ENCODE measurements at places on chromosomes 11 and 22.

DNA sequence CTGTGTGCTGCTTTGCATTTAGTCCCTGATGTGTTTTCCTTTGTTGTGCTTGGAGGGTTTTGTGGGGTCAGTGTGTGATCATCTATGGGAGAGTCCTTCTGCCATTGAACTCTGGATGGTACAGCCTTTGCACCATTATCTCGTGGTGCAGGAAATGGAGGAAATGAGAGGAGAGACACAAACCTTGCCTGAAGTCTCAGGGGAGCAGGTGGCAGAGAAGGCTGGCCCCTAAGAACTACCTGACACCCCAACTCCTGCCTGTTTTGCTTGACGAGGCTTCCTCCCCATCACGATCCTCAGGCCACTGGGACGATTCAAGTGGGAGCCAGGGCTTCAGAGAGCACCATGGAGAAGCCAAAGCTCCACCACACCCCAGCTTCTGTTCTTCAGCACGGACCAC is 1316.4 kb downstream of the TBC1D22A start:
- DNase-seq, result no peak

DNA sequence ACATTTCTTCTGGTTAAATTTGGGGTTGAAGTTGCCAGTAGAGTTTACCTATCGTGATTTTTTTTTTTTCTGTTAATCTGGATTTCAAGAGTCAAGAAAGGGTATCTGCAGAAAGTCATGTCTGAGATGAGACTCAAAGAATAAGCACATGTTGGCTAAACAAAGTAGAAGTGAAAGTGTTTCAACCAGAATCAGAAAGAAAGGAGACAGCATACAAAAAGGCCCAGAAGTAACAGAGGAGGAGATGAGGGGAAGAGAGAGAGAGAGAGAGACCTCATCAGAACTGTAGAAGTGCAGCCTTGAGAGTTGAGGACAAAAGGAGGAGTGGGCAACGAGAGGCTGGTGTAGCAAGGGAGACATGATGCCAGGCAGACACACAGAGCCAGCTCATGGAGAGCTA is 54.9 kb downstream of the SVIP start:
- DNase-seq, result no peak

- DNase-seq, result no peak
These were observed 908.8 kb downstream of the OPCML start for GRCh38 chr11:132623511-132623910.

DNA sequence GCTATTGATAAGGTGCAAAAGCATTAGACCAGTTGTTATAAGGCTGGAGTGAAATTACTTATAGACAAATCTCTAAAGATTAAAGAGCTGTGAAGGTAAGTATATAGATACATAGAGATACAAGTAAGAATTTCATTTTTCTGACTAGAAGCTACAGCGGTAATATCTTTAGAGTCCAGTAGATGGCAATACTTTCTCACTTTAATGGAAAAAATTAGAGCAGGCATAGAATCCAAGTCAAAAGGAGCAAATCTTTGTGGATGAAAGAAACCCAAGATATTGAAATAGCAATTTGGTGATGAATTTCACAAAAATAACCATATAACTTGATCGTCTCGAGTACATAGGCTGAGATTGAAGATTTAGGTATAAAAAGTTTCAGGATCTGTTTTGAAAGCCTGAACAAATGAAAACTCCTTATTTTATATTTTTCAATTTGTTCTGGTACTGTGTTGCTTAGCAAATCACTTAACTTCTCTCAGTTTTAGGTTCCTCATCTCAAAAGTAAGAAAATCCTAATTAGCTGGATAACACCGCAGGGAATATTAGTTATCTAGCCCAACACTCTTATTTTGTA is 81.9 kb downstream of the UVRAG start:
- DNase-seq, result peak; percentile 57

DNA sequence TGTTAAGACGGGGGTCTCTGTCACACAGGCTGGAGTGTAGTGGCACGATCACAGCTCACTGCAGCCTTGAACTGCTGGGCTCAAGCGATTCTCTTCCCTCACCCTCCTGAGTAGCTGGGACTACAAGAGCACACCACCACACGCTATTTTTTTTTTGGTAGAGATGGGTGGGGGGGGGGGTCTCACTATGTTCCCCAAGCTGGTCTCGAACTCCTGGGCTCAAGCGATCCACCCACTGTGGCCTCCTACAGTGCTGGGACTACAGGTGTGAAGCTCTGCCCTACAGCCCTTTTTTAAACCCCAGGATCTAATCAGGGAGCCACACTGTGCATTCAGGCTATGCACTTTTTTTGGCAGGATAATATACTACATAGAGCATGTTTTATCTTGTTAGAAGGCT is 1.4 kb upstream of the DHCR7 start:
- DNase-seq, result no peak

GRCh38 chr11:16770016-16770415 is 31.6 kb downstream of the C11orf58 start:
- no peak for DNase-seq

DNA sequence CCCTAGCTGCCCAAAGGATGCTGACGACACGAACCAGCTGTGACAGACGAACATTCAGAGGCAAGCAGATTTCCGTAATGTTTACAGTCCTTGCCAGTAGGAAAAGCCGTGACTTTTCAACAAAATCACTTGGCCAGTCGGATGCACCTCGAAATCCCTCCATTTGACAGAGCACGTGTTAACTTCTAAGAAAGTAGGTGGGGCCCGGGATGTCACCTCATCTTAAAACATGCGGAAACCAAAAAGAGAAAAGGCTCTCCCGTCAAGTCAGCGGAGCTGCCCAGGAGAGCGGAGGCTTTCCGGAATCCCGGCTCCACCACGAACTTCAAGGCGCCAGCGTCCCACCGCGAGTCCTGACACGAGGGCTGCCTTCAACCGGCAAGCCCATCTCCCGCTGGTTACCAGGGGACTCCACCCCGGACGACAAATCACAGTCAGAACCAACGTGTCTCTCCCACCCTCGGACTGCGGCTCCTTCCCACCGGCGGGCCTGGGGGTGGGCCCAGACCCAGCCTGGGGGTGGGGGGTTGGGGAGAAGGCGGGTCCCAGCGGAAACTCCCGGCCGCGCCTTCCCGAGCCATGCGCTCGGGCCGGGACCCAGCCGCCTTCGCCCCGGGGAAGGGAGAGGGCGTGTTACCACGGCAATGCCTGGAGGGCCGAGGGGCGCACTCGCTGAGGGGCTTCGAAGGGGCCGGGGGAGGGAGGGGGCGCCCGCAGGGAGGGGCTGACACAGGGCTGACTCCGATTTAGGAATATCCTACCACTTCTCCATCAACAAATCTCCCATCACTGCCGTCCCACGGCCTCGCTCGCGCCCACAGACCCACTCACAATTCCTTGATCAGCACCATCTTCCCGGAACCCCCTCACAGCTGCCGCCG is 475 bp downstream of the PITPNB start:
- DNase-seq, result peak; percentile 38

GRCh38 chr11:130435671-130436070 is 7.3 kb upstream of the ADAMTS8 start:
- DNase-seq, result peak; percentile 43

- peak; percentile 31 for DNase-seq
These were observed 602 bp downstream of the NAT10 start for GRCh38 chr11:34105957-34106504.

- no peak for DNase-seq
These were observed 24.4 kb downstream of the UPB1 start for GRCh38 chr22:24519496-24519895.

DNA sequence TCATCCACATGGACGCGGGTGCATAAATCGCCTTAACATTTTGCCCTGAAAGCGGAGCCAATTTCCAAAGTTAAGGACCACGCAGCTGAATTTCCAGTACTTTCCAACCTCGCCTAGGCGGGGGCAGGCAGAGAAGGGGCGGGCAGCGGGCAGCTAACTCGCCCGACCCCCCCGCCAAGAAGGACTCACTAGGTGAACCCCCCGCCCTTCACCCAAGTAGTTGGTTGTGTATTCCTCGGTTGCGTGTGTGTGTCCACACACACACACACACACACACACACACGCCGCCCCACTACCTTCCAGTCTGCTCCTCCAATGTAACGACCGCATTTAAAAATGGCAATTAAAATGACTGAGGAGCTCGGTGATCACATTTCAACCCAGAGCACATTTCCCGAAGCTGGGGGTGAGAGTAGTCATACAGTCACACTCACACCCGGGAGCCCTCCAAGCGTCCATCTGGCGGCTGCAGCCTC is 1.4 kb downstream of the TENM4 start:
- DNase-seq, result peak; percentile 40

- no peak for DNase-seq
These were observed 2.8 kb downstream of the SLC25A1 start for GRCh38 chr22:19175602-19176174.

- peak; percentile 81 for DNase-seq
These were observed 629 bp downstream of the ATP5MG start for GRCh38 chr11:118401880-118402590.

DNA sequence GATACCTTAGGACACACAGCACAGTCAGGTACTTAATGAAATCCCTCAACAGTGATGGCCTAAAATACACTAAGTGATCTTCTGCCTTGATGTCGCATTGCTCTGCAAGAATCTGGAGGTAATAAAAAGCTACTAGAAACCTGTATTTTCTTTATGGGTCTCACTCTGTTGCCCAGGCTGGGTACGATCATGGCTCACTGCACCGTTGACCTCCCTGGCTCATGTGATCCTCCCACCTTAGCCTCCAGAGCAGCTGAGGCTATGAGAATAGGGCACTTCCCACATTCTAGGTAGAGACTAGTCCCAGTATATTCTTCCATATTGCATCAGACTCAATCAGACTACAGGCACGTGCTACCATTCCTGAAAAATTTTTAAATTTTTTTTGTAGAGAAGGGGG is 21.7 kb downstream of the VSIG10L2 start:
- DNase-seq, result no peak

DNA sequence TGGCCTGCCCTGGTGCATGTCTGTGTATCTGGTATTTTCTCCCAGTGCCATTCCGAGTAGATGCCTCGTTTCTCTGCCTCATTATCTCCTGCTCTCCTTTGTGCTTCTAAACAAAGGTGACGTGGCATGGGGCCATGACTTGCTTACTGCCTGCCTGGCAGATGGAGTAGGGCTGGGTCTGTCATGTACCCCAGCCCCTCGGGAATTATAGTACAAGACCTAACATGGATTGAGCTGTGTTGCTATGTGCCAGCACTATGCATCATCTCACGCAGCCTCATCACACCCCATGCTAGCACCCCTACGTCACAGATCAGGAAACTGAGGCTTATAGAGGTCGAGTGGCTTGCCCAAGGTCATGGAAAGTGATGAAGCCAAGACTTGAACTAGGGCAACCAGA is 88.1 kb downstream of the GALNT18 start:
- DNase-seq, result no peak

DNA sequence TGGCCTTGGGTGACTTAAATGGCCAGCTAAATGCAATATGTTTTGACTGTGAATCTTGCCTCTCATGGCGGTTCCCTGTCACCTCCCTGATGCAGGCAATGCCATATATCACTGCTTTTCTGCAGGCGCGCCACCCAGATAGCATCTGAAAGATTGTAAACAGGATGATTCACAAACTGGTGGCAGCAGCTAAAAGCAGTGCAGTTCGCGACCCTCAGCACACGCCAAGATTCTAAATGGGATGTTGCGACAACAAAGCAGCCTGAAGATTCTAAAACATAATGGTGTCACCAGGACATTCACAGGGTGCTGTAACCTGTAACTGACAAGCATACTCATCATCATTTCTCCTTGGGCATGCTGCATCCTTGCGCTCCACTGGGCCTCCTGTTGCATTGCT is 440.4 kb upstream of the CADM1 start:
- DNase-seq, result no peak

- DNase-seq, result no peak
These were observed 64.2 kb downstream of the CYTH4 start for GRCh38 chr22:37346505-37346895.

DNA sequence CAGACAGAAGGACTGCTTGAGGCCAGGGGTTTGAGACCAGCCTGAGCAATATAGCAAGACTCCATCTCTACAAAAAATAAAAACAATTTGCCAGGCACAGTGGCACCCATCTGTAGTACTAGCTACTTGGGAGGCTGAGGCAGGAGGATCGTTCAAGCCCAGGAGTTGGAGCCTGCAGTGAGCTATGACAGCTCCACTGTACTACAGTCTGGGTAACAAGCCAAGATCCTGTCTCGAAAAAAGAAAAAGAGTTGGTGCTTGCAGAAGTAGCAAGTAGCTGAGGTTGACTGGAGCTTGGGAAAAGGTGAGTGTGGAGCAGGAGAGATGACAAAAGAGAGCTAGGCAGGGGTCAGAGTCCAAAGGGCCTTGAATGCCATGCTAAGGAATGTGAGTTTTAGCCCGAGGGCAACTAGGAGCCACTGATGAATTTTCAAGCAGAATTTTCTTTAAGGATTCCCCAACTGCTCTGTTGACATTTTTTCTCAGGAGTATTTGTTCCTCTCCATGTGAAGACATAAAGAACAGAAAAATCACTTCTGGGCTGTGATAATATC is 3.1 kb downstream of the AP1B1 start:
- DNase-seq, result no peak

DNA sequence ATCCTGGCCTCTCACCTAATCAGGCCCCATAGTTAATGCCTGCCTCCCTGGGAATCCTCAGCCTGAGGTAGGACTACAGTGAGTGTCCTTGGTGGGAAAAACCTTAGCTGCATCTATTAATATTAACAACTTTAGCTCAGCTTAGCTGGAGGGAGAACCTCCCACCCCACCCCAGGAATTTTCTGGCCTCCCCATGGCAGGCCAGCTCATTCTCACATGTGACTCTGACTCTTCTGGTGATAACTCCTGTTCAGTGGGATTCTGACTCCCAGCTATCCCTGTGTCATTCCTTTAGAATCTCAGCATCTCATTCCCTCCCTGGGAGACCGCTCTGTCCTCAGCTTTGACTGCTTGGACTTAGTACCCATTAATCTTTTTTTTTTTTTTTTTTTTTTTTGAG is 14.5 kb downstream of the ART5 start:
- peak; percentile 88 for DNase-seq

DNA sequence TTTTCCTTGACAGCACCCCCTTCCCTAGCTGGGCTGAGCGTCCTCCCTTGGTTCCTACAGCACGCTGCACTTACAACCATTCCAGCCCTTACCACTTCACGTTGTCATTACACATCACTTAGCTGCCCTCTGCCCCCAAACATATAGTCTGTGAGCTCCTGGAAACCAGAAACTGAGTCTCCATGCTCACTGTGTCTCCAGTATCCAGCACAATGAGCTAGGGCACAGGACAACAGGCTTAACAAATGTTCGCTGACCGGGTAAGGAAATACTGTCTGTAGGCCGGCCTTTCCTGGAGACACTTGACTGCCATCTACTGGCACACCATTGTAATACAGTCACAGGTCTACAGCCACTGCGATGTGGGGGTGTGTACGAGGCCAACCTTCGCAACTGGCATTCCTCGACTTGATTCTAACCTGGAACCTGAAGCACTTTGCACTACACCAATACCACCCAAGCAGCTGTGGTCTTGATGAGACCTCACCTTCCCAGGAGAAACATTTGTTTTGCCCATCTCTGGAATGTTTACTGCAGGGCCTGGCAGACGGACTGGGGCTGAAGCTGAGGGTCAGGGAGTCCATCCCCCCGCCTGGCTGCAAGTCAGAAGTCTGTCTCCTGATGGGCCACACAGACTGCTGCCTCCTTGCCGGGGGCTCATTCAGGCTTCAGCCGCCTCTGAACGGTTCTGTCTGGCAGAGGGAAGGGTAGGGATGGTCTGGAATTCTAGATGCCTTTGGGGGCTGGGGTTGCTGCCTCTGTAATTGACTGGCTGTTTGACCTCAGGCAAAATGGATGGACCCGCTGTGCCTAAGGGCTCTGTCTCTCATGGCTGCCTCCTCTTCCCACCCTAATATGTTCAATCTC is 72.0 kb downstream of the SYN3 start:
- DNase-seq, result peak; percentile 86

- peak; percentile 28 for DNase-seq
These were observed 6.0 kb upstream of the ARHGAP42 start for GRCh38 chr11:100681064-100681502.

- no peak for DNase-seq
These were observed 13.3 kb upstream of the GRAMD4 start for GRCh38 chr22:46606886-46607285.

Measured in AG08395 (cell line).